ENCODE measurements at places on chromosomes 2 and 18.

GRCh38 chr18:48129621-48130082 lies 199.2 kb upstream of the SMAD2 start:
- no peak for DNase-seq

DNA sequence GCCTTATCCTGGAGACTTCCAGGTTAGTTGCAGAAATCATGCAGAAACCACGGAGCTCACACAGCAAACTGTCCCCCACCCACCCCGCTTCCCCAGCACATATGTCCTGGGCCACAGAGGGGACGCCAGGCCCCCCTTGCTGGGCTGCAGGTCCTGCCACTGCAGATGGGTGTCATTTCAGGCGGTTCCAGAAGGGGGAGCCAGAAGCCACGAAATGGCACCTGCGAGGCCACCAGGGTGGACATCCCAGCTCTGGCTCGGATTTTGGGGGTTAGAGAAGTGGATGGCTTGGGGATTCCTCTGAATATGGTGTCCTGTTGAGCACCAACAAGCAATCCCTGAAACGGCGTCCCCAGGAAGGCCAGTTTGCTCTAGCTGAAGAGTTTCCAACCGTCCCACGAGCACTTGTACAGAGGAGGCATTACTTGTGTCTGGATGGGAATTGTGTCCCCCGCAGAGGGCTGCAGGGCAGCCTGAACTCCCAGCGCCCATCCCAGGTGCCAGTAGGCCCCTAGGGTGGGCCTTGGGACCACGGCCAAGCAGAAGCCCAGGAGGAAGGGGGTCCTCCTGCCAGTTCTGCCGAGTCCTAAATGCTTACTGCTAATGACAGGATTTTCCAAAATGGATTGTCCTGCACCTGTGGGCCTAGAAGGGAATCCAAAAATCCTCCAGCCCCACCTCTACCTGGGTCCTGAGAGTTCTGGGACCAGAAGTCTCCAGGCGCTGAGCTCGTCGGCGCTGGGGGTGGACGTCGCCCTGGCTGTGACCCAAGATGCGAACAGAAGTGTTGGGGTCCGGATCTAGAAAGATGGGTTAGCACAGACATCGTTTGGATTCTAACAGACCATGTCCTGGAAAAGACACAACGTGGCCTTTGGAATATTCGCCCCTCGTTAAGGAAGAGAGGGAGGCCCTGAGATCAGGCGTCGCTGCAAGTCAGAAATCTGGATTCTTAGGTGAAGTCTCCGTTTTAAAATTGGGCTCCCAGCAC lies 14.6 kb upstream of the NFATC1 start:
- peak; percentile 17 for DNase-seq

GRCh38 chr18:43482136-43482535 lies 204.8 kb upstream of the SYT4 start:
- DNase-seq, result no peak

GRCh38 chr2:33949371-33949770 lies 350.3 kb upstream of the FAM98A start:
- DNase-seq, result no peak

DNA sequence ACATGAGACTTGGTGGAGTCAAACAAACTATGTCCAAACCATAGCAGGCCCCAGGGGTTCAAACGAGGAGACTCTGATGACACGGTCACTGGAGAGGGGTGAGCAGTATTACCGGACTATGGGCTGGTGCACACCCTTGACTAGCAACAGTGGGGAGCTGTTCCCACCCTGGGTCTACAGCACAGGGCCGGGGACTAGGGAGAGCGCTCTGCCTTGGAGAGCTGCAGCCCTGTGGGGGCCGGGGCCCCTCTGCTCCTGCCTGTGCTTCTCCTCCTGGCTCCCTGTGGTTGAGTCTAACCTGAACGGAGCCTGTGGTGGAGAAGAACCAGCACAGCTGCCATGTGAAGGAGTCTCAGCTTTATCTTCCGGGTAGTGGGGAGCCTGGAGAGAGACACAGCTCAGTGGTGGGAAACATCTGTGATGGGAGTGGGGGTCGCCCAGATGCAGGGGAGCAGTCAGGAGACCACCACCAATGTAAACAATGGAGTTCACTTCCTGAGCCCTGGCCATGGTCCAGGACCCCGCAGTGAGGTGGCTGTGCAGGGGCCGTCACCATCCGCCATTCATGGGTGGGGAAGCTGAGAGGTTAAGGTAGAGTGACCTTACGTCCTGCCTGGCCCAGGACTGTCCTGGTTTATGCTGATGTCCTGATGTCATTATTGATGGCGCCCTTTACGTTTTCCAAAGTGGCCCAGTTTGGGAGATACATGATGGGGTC lies 195.7 kb upstream of the TWIST2 start:
- DNase-seq, result no peak

GRCh38 chr18:9700261-9700796 lies 7.8 kb upstream of the RAB31 start:
- no peak for DNase-seq

- DNase-seq, result no peak
These were observed 479.3 kb upstream of the NXPH2 start for GRCh38 chr2:139259422-139260051.

DNA sequence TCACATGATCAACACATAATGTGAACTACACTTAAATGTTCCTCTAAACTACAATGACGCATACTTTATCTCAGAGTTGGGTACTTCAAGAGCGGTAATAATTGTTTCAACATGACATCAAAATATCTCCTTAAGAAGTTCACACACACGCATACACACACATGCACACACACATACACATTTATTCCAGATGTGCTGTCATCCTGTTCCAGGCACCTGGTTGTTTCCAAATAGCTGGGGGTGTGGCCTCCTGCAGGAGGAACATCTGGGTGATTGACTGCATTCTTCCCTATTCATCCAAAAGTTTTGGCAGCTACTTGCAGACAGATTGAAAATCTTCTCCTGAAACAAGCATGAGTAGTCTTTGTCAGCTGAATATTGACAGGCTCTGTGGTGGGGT lies 37.9 kb upstream of the PIK3C3 start:
- DNase-seq, result no peak

GRCh38 chr2:191625446-191625845 lies 52.5 kb upstream of the NABP1 start:
- no peak for DNase-seq

DNA sequence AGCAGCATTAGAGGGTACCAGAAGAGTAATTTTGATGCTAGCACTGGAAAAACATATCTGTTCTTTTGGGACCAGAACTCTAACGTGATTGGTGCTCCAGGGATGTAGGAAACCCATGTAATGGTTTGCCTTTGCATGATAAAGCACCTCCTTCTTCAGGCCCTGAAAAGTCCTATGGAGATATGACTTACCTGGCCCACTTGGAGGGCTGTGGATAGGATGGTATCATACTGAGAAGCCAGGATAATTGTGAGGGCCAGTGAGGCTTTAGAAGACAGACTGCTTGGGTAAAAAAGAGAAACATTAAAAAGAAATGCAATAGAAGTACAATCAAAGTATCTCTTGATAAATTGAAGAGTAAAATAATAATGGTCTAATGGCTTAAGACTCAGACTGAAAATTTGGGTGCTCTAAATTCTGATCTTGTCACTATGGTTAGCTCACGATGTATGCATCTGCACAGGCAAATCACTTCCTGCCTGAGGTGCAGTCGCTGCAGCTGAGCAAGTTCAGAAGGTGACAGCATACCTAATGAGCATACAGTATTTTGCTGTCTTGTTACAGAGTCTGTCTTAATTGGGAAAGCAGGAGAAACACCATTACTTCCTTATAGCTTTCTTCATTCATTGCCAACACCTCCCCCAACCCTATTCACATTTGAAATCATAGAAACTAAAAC lies 371.5 kb downstream of the NUP35 start:
- no peak for DNase-seq

- no peak for DNase-seq
These were observed 187.8 kb upstream of the COL3A1 start for GRCh38 chr2:188786368-188786841.

- no peak for DNase-seq
These were observed 55.2 kb upstream of the RIOK3 start for GRCh38 chr18:23397907-23398306.

GRCh38 chr2:174635015-174635593 lies 37.5 kb upstream of the WIPF1 start:
- no peak for DNase-seq

DNA sequence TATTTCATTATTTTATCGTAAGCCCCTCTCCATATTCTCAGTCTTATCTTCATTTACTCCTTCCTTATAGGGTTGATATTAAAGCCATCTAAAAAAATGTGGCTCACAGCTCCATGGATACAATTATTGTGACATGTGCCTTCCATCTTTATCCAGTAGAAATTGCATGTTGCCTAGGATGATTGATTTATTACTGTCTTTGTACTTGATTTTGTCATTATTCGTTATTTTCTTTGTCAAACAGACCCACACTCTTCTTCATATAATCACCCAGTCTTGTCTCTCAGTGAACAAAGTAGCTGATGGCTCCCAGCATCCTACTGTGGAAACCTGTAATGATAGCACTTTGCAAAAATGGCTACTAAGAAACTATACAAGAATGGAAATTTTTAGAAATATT lies 252.2 kb upstream of the KCNJ3 start:
- DNase-seq, result no peak

DNA sequence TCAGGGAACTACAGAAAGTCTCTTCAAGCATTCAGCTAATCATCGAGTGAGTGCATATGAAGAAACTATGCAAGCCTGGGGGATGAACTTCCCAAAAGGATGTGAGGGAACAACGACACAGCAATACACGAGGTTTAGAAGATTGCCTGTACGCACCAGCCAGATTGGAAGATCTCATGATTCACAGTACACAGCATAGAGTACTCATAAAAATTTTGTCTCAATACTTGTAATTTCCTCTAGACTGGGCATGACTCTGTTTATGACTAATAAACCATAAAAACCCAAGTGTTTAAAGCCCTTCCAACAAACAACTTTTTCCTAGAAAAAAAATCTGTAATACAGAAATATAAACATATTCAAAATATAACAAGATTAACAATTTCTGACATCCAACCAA lies 279.7 kb downstream of the KCNJ3 start:
- no peak for DNase-seq

DNA sequence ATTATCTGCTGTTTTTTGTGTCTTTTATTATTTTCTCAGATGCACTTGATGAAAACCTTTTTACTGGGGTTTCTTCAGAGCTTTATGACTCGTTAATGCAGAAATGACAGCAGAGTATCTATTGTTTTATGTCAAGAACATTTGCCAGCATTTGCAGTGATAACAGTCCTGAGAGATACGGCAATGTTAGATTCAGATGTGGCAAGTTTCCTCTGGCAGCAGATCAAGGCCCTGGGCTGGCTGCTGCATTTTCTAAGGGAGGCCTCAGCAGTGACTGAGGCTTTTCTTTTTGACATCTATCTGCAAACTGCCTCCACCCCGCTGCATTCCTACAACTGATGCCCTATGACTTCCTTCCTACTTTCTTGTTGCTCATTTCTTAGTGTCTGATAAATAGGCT lies 40.2 kb downstream of the EFEMP1 start:
- DNase-seq, result no peak

All from NCI-H748 treated with DMSO at 0.1 percent for 48 hours (cell line).